A549 treated with CORT108297 at 1 μM for 4 hours (cell line): ENCODE measurements at places on chromosomes 16 and 17. TPM values are rescaled to one million over a fixed set of nuclear protein-coding genes. Genes with fewer than 3 reads are reported as not detected.

Gene CSH1
- not detected in 5 replicates for total RNA-seq

Gene ARHGAP23
- 37.4 to 54.9 TPM (median 48.2 TPM) in 5 replicates for total RNA-seq

Gene RILP
- 13.3 to 21.6 TPM (median 18.0 TPM) in 5 replicates for total RNA-seq

Gene SCNN1B
- total RNA-seq, result 0.18 to 0.37 TPM (median 0.22 TPM) in 4 of 5 replicates, not detected in the other

Gene TMEM11
- total RNA-seq, result 53.4 to 76.8 TPM (median 67.3 TPM) in 5 replicates

Gene FAM20A
- 0.04 to 0.18 TPM (median 0.10 TPM) in 3 of 5 replicates, not detected in the others for total RNA-seq

Gene TSNAXIP1
- total RNA-seq, result 0.40 to 0.83 TPM (median 0.61 TPM) in 5 replicates

Gene PDE6G
- 1.5 to 3.5 TPM (median 2.3 TPM) in 5 replicates for total RNA-seq

Gene RNF157
- 5.1 to 6.0 TPM (median 5.7 TPM) in 5 replicates for total RNA-seq

Gene LITAFD
- total RNA-seq, result not detected in 5 replicates

Gene C1QL1
- total RNA-seq, result 14.7 to 35.1 TPM (median 30.0 TPM) in 5 replicates
